Stimulated activated CD8-positive, alpha-beta memory T cell treated with anti-CD3 and anti-CD28 coated beads, Interleukin-4, amount 100 ng/mL, for 1 hour (primary cell): ENCODE measurements at places on chromosomes 6 and 20.

DNA sequence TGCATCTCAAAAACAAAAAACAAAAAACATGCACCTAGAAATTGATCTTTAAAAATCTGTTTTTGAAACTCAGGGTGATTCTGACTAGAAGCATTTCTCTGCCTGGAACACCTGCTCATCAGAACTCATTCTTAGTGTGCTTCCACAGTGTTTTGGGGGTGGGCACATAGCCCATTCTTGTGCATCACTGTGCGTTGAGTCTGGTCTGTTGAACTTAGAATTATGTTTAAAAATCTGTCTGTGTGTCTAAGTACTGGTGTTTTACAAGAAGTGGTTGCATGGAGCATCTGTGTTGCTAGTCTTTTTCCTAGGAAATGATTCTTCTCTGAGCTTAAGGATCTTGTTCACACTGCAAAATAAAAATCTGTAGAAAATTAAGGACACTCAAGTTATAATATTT is 264.5 kb downstream of the SOX4 start:
- DNase-seq = no peak

GRCh38 chr6:135693811-135694370 is 157.6 kb upstream of the PDE7B start:
- no peak for DNase-seq

- DNase-seq = no peak
These were observed 208.0 kb upstream of the SASH1 start for GRCh38 chr6:148134592-148134991.

- DNase-seq = no peak
These were observed 155.6 kb upstream of the TBX18 start for GRCh38 chr6:84920021-84920420.

DNA sequence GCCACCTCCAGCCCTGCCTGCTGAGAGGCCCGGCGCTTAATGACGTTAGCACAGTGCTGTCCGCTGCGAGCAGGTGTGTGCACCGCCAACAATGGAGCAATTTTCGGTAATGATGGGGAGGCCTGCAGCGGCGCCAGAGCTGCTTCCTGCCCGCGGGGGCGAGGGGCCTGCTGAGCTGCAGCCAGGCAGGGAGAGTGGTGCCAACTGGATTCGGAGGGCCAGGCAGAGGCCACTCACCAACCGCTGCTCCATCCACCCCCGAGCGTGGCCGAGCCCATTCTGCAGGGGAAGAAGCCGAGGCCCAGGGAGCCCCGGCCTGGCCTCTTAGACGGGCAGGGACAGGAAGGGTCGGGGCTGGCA is 9.6 kb downstream of the HRH3 start:
- no peak for DNase-seq

- DNase-seq = no peak
These were observed 445.9 kb upstream of the JARID2 start for GRCh38 chr6:14799928-14800327.
